HFFc6 (cell line): ENCODE measurements at places on chromosomes 12 and 14. TPM values are rescaled to one million over a fixed set of nuclear protein-coding genes. Genes with fewer than 3 reads are reported as not detected.

C1R gene
- 8.2 to 35.8 TPM (median 11.5 TPM) in 3 replicates for total RNA-seq

- DNase-seq, result no peak
Measured at GRCh38 chr12:47832263-47832933, 12.7 kb upstream of the HDAC7 start.

DNA sequence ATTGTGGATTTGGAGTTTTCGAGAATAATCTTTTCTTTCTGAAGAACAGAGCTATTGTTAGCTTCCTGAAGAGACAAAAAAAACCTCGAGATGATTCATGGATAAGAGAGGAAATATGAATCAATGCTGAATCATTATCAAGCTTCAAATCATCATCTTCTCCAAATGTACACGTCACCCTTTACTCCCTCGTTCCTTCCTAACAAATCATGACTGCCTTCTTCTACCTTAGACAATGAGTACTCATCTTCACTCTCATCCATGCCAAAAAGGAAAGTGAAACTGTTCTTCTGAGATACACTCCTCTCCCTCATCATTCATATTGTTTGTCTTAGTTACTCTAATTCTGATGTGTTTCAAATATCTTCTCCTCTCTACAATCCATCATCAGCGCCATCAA is 1115.8 kb upstream of the ATXN7L3B start:
- DNase-seq, result peak; percentile 49

- DNase-seq, result no peak
Measured at GRCh38 chr14:85622106-85622505, 92.2 kb downstream of the FLRT2 start.

ADGRD1 gene
- total RNA-seq, result not detected in 3 replicates

DNA sequence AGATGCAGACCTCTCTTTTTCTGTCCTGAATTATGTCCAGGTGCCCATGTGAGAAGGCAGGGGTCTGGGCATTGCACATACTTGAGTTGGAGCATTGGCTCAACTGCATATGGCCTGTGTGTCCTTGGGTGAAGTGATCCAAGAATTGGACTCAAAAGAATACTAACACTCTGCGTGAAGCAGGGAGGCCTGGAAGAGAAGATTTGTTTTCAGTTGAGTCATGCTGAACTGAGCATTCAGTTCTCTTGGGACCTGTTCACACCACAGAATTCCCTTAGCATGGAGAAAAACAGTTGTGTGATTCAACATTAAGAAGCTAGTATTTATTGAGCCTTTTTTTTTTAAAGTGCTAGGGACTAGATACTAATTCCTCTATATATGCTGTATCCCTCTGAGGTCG is 164.7 kb upstream of the TBX3 start:
- peak; percentile 35 for DNase-seq
